ENCODE measurements at places on chromosomes 7 and 10.

GRCh38 chr7:127114742-127115265 is 137.9 kb downstream of the GRM8 start:
- no peak for DNase-seq

- DNase-seq, result no peak
Observed at GRCh38 chr7:80100254-80100653, 34.4 kb upstream of the GNAI1 start.

GRCh38 chr10:128657548-128657947 is 531.3 kb upstream of the MKI67 start:
- no peak for DNase-seq

DNA sequence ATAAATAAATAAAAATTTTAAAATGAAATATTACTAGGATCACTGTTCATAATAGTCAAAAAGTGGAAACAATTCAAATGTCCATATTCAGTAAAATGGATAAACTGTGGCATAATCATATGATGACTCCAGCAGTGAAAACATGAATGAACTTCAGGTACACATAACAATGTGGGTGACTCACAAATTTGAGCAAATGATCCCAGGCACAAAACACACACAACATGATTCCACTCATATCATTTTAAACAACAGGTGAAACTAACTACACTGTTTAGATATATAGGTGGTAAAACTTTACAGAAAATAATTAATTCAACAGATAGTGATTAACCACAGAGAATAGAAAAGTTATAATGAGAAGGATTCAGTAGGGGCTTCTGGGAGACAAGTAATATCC is 14.7 kb upstream of the SAMD8 start:
- DNase-seq, result no peak

DNA sequence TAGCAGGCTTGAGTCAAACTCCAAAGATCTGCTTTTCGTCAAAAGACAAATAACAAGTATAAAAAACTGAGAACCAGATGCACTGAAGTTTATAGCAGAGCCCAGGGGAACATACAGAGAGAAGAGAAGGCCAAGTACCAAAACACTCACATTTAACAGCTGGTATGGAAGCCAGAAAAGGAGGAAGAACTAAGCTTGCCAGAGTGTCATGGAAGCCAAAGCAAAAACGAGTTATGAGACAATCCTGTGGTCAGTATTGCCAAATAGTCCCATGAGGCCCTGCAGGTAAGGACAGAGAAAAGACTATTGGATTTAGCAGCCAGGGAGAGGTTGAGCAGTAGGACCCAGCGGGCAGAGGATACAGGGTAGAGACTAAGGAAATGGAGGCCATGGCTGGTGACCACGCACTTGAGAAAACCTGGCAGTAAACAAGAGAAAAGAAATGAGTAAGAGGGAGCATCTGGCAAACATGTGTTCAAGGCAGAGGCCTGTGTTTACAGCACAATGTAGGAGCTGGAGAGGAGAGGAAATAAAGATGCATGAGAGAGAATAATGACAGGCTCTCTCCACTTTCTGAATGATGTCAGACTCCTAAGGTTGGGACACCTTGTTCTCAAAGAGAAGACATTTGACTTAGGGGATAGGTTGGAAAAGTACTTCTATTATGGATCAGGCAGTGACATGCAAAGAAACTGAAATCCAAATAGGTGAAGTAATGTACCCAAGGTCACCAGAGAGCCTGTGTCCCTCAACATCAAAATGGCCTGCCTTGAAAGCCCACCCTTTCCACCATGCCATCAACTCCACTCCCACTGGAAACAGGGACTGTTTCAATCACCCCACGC is 9.1 kb downstream of the CREB3L2 start:
- DNase-seq, result no peak

DNA sequence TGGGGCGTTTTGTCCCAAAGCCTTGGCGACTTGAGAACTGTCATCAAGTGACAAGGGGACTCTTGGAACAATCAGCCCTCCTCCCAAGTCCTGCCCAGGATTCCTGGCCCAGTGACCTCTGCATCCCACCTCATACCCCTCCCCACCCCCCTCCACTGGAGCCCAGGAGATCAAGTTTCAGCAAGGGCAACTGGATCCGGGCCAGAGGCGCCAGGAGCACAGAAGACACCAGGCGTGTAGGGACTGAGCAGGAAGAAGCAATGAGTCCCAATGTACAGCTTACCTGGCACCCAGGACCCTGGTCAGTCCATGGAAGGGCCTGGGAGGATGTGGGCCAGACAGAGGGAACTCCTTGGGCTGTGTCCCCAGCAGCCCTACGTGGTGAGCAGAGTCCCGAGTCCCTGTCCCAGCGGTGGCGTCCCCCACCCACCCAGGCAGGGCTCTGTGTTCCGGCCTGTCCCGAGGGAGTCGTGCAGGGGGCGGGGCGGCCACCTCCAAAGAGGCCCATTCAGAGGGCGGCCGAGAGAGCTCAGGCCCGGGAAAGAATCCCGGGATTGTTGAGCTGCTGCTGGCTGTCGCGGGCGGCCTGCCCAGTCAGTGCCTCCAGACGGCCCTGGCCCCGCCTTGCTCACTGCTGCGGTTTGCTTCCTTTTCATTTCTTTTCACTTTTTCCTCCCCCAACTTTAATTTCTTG is 254.1 kb downstream of the TNS3 start:
- DNase-seq, result no peak

DNA sequence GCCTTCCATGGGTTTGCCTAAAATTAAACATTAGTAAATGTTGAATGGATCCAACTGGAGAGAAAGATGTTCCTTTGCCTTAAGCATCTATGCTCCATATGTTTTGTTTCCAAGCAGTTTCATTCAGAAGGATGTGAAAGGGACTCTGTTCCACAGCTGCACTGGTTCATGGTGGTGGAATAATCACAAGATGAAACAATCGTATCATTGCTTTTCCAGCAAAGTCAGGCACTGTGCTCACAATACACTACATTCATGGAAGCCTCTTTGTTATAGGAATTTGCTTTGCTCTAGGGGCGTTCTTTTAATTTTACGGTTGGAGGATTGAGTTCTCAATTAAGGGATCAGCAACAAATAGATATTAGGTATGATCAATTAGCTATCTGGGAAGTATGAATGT is 33.8 kb downstream of the RAMP3 start:
- no peak for DNase-seq

DNA sequence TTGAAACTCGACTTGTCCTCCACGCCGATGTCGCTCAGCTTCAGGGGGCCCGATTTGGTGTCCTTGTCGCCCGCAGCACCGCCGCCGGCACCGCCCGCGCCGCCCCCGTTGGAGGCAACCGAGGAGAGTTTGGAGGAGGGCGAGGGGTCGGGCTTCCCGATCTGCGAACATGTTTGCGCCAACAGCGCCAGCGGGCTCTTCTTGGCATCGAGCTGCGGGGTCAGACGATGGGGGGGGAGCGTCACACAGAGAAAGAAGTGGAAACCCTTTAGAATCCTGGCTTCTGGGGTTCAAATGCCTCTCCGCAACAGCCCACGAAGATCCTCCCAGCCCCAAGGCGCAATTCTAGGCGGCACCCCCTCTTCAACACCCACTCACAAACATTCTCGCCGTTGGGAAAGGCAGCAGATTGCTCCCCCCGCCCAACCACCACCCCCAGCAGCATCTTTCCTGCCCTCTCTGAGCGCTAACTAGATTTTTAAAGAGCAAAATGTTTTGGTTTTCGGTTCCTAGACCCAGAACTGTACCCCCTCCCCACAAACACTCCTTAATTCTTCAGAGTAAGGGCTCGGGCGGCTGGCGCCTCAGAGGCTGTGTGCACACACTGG is 1.3 kb downstream of the ZNF503 start:
- no peak for DNase-seq

DNA sequence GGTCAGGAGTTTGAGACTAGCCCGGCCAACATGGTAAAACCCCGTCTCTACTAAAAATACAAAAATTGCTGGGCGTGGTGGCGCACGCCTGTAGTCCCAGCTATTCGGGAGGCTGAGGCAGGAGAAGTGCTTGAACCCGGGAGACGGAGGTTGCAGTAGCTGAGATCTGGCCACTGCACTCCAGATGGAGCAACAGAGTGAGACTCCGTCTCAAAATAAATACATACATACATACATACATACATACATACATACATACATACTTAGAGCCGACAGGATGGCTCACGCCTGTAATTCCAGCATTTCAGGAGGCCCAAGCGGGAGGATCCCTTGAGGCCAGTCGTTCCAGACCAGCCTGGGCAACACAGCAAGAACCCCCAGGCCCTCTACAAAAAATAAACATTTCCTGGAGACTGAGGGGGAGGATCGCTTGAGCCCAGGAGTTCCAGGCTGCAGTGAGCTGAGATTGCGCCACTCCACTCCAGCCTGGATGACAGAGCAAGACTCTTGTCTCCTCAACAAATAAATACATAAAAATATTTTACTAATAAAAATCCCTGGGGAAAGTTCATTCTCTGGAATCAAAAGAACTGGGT is 90.9 kb upstream of the TNRC18 start:
- no peak for DNase-seq

- no peak for DNase-seq
Observed at GRCh38 chr10:51176976-51177695, 102.8 kb downstream of the PRKG1 start.

GRCh38 chr10:111125102-111125501 is 48.3 kb downstream of the ADRA2A start:
- no peak for DNase-seq

DNA sequence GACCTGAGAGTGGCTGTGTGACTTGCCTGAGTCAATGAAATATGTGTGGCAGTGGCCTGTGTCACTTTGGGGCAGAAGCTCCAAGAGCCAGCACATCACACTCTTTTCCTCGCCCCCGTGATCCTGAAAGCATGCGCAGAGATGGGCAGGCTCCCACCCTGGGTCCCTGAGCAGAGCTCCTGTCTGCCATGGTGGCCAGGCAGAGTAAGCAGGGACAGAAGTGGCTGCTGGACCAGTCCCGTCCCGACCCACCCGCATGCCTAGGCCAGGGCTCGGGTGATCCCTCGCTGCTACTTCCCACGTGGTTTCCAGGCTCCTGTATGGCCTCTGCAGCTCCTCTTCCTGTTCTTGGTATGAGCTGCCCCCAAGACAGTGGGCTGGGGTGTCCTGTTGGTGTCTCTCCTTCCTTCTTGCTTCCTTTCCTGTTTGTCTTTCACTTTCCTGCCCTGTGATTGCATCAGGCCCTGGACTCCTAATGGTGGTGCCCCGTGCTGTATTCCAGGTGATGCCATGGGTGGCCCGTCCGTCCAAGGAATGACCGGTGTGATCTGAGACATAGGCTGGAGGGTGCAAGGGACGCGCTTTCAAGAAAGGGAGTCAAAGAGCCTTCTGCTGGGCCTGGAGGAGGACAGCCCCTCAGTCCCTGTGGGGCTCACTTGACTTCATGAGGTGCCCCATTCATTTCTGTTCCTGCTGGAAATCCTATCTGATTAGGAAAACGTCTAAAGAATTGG is 71.4 kb upstream of the SHH start:
- DNase-seq, result no peak

- DNase-seq, result no peak
Observed at GRCh38 chr7:112071856-112072255, 134.3 kb downstream of the DOCK4 start.

DNA sequence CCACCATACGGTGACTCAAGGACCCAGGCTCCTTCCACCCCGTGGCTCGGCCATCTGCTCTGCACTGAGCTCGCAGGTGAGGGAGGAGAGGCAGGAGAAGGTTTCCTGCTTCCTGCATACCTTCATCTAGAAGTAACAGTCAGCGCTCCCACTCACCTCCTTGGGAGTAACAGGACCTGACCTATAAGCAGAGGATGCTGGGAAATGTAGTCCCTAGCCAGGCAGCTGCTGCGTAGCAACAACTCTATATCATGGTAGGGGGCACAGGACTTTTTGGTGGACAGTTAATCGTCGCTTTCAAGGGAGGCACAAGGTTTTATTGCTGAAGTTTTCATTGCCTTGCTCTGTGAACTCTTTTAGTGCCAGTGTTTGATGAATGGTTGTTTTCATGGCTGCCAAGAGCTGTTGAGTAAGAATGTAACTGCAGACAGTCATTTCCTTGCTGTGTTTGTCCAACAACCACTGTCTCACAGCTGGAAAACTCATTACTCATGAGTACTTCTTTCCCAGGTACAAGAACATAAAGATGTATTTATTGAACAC is 10.2 kb upstream of the ZFYVE27 start:
- no peak for DNase-seq

- DNase-seq, result no peak
Observed at GRCh38 chr7:134174795-134175261, 47.7 kb downstream of the LRGUK start.

- no peak for DNase-seq
Observed at GRCh38 chr10:121654021-121654545, 55.8 kb upstream of the FGFR2 start.

- DNase-seq, result peak; percentile 46
Observed at GRCh38 chr7:151168003-151168786, 701 bp upstream of the GBX1 start.

DNA sequence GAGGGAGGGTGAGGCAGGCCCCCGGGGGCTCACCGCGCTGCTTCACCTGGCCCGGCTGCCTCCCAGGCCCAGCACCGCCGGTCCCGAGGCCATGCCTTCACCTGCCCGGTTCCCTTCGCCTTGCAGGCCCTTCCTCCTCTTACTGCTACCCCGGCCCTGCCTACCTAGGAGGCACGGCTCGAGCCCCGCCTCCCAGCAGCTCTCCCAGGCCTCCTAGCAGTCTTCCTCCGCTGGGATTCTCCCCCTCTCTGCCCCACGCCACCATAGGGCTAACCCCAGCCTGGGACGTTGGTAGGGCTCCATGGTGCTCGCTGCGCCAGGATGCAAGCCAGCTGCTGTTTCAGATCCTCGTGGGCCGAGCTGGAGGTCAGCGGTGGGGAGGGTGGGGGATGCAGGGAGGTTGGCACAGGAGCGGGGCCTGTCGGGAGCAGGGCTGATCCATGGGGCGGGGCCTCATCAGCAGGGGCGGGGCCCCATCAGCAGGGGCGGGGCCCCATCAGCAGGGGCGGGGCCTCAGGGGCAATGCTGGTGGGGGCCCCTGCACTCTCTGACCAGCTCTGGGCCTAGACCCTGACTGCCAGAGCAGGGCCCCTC is 63.3 kb downstream of the RASGEF1A start:
- DNase-seq, result no peak

DNA sequence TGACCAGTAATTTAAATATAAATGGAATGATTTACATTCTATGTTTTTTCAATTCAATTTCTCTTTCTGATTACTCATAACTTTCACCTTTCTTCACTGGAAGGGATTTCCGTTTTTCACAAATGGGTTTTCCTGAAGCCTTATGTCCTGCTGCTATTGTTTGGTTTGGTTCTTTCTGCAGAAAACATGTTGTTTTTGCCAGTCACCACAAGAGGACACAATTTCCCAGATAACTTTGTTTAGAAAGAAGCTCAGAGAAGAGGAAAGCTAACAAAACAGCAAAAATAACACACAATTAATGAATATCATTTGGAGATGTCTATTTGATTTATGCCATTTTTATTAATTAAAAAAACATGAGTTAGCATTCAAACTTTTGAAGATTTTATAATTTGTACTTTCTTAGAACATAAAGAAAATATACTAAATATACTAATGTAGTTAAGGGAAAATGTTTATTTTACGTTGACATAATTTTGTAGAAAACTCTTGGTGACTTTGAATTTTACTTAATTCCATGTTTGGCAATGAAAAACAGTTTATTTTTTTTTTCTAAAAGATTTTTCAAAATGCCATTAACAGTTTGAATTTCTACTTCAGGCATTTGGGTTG is 4.6 kb upstream of the TWIST1 start:
- DNase-seq, result no peak

- no peak for DNase-seq
Observed at GRCh38 chr10:124428207-124428777, 9.6 kb upstream of the OAT start.
